ENCODE measurements at places on chromosomes 12 and 14. TPM values are rescaled to one million over a fixed set of nuclear protein-coding genes. Genes with fewer than 3 reads are reported as not detected.

AICDA gene
- not detected for polyA plus RNA-seq

DNA sequence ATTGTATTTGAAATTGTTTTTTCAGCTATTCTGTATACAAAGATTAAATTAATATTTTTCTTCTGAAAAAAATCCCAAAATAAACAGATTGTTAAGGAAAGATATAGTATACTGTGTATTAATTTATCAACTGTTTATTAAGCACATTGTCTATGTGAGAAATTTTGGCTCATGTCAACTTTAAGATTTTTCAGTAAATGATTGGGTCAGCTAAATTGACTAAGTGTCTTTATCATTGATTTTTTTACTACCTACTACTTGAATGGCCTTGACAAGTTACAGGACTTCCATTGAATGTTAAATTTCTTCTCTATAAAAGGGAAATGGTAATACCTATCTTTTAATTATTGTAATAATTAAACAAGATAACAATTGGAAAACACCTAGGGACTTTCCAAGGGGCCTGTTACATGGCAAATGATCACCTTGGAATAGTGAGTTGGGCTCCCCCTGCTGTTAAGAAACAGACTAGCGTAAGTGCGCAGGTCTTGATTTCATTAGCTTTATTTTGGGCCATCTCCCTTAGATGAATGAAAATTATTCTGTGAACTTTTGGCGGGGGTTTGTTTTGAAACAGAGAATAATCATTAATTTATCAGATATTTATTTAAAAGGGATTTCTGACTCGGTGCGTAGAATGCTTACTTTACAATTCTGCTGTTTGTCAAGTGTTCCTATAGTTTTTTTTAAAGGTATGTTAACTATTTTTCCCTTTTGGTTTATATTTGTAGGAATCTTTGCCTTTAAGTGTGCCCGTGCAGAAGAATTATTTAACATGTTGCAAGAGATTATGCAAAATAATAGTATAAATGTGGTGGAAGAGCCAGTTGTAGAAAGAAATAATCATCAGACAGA, 14.5 kb upstream of the CCT2 start:
- DNase-seq = peak; percentile 54

DNA sequence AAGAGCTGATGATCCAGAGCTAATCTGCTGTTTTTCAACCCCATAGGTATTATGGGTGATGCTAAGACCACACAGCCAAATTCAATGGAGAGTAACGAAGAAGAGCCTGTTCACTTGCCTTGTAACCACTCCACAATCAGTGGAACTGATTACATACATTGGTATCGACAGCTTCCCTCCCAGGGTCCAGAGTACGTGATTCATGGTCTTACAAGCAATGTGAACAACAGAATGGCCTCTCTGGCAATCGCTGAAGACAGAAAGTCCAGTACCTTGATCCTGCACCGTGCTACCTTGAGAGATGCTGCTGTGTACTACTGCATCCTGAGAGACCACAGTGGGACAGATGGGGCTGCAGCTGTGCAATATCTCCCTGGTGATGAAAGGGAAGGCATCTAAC, 386.0 kb downstream of the DAD1 start:
- DNase-seq = no peak

DNA sequence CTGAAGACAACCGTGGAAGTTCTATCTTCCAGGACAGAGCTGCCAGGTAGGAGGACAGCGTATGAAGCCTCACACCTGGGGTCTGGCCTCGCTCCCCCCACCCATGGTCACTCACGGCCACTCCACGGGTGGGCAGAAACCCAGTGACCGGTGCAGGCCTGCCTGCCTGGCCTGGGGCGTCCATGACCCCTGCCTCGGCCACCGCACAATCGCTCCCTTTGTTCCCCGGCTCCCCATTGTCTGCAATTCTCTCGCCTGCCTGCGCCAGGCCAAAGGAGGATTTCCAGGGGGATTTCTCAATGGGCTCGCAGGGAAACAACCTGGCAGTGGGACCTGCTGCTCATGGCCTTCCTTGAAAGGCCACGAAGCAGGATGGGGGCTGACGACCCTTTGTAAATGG, 22.6 kb downstream of the CCDC85C start:
- DNase-seq = no peak

KRT75 gene
- polyA plus RNA-seq = not detected

- no peak for DNase-seq
Observed at GRCh38 chr12:68438601-68439000, 106.4 kb upstream of the MDM1 start.

- DNase-seq = no peak
Observed at GRCh38 chr12:100567945-100568344, 5.5 kb upstream of the GAS2L3 start.

- DNase-seq = no peak
Observed at GRCh38 chr12:100539202-100539601, 34.3 kb upstream of the GAS2L3 start.

DNA sequence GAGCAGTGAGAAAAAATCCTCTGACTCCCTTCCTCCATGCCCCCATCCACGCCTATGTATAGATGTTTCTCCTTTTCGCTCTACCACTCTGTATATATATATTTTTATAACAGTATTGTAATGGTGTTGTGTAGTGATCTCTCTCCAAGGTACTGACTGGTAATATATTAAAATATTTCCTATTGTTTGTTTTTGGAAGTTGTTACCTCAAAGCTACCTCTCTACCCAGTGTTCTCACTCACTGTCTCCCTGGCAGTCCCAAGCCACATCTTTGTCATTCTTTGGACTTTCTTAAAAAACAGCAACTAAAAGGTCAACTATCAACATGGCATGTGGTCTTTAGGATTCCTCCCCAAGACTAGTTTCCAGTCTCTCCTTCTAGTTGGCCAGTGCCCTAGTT, 15.7 kb upstream of the RMST start:
- no peak for DNase-seq

DNA sequence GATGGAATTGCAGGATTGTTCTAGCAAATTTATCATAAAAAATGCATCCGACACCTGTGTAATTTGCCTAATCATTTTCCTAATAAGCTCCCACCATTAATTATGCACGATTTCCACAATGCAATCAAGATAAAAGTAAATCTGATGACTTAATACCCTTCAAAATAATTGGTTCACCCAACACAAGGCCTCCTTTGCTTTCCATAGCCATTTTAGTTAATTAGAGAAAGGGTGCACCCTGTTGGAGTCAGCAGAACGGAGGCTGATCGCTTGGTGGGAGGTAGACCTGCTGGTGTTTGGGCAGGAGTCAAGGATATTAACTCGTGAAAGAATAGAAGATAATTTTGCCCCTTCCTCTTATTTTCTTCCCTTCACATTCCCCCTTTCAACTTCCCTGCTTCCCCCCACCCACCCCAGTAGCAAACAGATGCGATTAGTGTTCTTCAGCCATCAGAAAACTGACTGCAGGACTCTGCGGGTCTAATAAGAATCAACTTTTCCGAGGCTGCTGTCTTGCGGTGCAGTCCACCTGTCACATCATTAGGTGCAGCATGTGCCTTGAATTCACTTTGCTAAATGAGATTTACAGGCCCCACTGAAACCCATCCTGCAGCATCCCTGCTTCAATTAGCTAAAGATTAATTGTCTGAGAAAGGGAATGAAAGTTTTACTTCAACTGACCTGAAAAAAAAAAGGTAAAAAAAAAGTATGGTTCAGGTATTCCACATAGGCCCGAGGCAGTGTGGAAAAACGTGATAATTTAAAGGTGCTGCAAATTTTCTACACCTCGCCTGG, 553.7 kb upstream of the LMO3 start:
- no peak for DNase-seq

IGF1 gene
- not detected for polyA plus RNA-seq

DNA sequence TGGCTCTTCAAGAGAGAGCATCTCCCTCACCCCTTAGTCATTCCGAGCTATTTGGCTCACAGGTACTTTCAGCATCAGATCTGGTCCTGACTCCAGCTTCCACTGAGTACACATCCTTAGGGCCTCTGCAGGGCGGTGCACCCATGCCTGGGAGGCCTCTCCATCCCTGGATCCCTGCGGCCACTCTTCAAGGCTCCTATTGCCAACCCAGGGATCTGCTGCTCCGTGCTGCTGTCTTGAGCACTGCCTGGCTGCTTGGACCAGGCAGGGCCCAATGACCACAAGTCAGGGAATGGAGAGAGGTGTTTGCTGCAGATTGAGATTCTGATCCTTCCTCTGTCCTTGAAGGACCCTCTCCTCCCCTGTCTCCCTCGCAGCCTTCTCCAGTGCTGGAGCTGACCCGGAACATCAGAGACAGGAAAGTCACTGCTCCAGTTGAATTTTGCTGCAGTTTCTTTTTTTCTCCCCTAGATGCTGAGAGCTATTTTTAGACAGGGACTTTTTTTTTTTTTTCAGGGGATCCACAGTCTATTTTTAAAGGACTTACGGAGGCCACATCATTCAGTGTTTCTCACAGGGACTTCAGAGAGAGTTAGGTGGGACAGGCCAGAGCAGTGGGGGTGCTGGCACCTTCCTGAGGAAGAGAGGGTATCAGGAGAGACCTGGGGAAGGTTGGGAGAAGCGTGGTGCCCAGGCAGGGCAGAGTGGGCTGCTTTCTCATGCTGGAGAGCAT, 50.1 kb upstream of the KCNA1 start:
- no peak for DNase-seq

GRCh38 chr14:89384636-89385035, 32.4 kb downstream of the FOXN3 start:
- no peak for DNase-seq

STAT6 gene
- 82.8 TPM for polyA plus RNA-seq

DNA sequence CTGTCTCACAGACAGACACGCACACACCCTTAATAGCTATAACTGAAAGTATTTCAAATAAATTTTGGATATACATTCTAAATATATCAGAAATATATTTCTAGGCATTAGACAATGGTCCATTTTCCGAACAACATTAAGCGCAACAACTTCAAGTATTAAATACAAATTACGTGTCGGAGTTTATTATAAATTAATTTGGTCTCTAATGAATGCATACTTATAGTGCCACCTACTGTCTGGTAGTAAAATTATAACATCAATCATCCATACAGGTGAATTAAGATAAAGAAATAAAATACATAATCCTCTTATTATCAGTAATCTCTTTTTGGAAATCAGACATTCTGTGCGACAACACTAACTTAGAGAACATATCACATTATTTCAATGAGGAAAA, 27.2 kb upstream of the CMAS start:
- DNase-seq = no peak

DNA sequence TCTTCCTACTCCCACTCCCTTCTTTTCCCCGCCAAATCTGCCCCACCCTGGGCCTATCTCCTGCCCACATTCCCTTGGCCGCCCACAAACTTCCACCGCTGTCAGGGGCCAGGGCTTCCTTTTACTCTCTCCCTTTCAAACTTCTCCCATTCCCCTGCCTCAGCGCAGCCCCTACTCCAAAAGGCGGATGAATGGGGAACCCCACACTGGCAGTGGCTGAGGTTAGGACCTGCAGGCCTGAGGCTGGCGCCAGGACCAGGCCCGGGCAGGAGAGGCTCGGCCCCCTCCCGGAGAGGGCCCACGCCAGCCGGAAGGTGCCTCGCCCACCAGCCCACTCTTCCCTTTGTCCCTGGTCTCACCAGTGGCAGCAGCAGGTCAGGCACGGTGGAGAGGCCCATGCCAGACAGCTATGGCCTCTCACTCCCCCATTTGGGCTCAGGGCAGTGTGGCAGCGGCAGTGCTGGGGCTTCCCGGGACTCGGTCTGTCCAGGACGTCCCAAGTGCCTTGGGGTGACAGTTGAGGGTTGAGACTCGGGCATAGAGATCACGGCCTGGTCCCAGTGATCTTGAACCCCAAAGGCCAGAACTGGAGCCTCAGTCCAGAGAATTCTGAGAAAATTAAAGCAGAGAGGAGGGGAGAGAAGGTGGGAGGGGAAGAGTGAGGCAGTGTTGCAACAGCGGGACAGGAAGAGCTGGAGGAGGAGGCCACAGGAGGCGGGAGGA, at the start of gene TNFRSF1A:
Gene TNFRSF1A (minus strand): TSS at position 660 of the 723 bp plus-strand sequence. CDS start 262 bp downstream, at position 398.
- no peak for DNase-seq

KCNMB4 gene
- polyA plus RNA-seq = 0.70 TPM

DNA sequence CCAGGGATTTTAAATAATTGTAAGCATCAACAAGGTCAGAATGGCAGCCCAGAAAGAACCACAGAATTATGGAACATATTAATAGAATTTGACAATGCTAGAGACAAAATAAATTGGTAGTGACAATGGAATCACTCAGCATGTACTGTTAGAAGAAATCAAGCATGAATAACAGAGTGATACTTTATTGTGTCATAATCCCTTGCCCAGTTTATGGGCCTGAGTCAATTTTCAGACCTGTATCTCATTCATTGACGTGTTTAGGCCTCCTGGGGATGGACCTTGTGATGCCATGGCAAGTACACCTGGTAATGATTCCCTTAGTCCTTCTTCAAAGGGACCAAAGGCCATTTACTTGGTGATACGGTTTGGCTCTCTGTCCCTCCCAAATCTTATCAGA, 12.8 kb upstream of the CCDC91 start:
- DNase-seq = no peak

OVCH1 gene
- polyA plus RNA-seq = not detected

DNA sequence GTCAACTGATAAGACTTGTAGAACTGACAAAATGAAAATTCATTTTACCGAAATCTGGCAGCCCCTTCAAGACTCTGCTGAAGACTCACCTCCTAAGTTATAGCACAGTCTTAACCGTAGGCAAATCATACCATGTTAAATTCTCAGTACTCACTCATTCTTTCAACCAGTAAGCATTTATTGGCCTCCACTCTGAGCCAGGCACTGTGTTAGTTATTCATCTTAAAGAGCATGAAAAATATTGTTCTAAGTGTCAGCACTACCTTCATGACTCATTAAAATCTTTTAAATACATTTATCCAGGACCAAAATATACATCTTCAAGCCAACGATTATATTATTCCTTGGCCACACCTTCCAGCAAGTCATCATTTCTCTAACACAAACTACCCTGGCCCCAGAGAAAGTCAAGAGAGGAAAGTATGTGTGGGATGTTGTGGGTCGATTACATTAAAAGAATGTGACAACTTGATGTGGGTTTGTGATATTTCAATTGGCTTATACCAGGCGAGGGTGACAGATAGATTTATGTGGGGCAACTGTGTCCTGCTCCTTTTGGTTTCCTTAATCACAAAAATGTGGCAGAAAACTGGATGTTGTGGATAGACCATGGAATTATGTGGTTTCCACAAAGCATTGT, 55.0 kb downstream of the TMEM30B start:
- no peak for DNase-seq

- DNase-seq = no peak
Observed at GRCh38 chr12:14554281-14555007, 13.2 kb downstream of the PLBD1 start.

HIF1A gene
- 49.6 TPM for polyA plus RNA-seq

KRT71 gene
- polyA plus RNA-seq = not detected

KRT81 gene
- not detected for polyA plus RNA-seq

IL22 gene
- not detected for polyA plus RNA-seq

C12orf56 gene
- not detected for polyA plus RNA-seq

GRCh38 chr12:3751151-3752095, 1.5 kb downstream of the CRACR2A start:
- no peak for DNase-seq

- DNase-seq = no peak
Observed at GRCh38 chr14:33682760-33683159, 268.1 kb downstream of the EGLN3 start.

KCNK10 gene
- polyA plus RNA-seq = not detected

- DNase-seq = no peak
Observed at GRCh38 chr12:83335748-83336147, 649.0 kb downstream of the TMTC2 start.

- DNase-seq = no peak
Observed at GRCh38 chr14:76348898-76349297, 27.0 kb upstream of the ESRRB start.

- no peak for DNase-seq
Observed at GRCh38 chr12:131077931-131078391, 124.3 kb downstream of the ADGRD1 start.

Data from CD8-positive, alpha-beta memory T cell (primary cell).